ENCODE measurements at places on chromosomes 7 and 10.

GRCh38 chr10:87550741-87551140, 46.0 kb downstream of the MINPP1 start:
- DNase-seq, result no peak

DNA sequence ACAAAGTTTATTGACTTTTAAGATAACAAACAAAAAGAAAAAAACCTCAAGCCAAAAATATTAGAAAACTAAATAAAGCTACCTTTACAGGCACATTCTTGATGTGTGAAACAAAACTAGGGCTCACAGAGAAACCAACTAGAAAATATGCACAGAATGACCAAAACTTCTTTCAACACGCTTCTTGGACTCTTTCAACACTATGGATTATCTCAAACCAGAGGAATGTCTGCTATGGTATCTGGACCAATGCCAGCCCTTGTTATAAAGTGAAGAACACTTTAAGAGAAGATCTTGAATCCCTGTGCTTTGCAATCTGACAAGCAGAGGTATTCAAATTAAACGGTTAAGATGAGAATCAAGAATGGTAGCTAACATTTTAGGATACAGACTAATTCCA, 76.6 kb downstream of the DNAJC1 start:
- no peak for DNase-seq

DNA sequence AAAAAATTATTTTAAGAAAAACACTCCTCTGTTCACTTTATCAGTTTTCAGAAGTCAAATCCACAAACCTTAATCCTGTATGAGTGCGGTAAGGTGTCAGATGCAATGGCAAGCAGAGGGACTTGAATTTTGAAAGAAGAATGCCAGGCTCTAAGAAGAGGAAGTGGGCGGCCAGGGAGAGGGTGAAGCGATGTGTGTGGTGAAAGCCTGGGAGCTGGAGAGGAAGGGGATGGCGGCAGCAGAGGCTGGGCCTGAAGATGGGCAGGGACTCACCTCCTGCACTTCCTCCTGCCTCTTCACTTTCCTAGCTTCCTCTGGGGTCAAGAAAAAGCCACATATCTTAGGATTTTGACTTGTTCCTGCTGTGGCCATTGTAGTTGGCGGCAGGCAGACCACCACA, 609.6 kb downstream of the PARD3 start:
- DNase-seq, result no peak

DNA sequence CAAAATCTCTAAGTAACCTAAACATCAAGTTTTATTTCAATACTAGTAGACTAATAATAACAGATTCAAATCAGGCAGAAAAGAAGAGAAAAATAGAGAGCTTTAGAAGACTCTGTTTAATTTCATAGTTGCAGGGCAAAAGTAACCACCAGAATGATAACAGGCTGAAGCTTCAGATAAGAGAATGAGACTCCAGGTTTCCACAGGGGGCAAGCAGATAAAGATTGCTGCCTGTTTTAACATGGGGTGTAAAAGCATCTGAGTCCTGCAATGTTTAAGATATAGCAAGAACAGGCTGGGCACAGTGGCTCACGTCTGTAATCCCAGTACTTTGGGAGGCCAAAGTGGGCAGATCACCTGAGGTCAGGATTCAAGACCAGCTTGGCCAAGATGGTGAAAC, 11.0 kb downstream of the CROT start:
- DNase-seq, result no peak

DNA sequence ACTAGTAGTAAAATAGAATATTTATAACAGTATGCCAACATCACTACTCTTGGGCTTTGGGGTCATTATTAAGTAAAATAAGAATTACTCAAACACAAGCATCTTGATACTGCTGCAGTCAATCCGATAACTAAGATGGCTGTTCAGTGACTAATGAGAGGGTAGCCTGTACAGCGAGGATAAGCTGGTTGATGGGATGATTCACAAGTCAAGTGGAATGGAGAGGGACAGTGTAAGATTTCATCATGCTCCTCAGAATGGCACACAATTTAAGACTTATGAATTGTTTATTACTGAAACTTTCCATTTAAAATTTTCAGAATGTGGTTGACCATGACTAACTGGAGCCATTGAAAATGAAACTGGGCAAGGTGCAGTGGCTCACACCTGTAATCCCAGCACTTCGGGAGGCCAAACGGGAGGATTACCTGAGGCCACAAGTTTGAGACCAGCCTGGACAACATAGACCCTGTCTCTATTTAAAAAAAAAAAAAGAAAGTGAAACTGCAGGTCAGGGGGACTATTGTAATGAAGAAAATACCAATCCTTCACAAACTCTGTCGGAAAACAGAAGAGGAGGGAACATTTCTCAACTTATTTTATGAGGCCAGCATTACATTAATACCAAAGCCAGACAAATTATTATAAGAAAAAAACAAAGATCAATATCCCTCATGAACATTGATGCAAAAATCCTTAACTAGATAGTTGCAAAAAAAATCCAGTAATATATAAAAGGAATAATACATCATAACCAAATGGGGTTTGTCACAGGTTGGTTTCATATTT, 11.2 kb downstream of the AVL9 start:
- DNase-seq, result no peak

DNA sequence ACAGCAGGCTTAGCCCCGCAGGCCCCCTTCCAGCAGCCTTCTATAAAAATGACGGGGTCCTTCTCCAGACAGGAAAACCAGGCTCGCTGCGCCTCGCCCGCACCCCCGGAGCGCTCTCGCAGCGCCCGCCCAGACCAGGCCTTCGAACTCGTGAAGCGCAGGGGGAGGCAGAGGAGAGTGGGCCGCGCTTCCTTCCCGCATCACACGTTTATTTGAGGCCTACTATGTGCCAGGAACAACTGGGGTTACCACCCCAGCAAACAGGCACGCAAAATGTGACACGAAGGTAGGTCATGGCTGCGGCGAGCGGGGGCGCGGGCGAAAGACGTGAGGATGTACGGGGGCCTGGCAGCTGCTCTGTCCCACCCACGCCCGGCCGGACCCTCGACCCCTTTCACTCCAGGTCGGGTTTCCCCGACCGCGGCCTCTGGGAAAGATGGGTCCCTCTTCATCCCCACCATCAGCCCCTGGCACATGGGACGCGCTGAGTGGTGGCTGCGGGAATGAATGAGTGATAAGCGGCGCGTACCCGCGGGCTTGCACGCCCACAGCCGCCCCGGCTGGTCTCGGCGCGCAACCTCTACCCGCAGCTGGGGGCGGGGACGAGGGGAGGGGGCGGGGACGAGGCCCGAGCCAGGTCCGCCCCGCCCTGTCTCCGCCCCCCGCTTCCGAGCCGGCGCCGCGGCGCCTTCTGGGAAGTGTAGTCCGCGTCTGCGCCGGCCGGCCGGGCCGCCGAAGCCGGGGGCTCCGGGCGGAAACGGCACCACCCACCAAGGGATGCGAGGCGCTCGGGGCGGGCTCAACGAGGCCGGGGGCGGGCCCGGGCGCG, 59.1 kb downstream of the ZNF467 start:
- peak; percentile 77 for DNase-seq

DNA sequence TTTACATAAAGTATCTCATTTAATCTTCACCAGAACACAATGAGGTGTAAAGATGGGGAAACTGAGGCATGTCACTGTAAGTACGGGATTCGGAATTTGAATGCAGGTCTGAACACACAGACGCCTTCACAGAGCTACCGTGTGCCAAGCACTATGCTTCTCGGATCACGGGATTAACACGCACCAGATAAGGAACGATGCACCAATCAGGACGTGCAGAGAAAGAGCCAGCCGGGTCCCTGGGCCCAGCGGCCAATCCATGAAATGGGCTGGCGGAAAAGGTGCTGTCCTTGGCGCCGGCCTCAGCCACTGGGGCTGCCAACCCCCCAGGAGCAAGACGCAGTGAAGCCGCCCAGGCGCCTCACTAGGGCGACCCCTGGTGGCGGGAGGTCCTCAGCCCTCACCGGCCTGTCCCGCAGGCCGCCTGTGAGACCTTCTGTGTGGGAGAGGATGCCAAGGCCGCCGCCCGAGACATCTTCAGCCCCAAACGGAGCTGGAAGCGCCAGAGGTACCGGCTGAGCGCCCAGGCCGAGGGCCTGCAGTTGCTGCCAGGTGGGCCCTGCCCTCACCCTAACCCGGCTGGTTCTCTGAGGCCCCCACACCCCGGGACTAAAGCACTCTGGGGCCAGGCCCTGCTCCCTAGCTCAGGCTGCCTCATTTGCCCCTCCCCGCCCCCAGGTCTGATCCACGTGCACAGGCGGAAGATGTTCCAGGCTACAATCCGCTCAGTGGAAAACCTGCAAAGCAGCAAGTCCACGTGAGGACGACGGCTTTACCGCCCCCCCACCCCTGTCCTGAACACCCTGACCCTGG, 15.6 kb downstream of the ATG9B start:
- peak; percentile 76 for DNase-seq

DNA sequence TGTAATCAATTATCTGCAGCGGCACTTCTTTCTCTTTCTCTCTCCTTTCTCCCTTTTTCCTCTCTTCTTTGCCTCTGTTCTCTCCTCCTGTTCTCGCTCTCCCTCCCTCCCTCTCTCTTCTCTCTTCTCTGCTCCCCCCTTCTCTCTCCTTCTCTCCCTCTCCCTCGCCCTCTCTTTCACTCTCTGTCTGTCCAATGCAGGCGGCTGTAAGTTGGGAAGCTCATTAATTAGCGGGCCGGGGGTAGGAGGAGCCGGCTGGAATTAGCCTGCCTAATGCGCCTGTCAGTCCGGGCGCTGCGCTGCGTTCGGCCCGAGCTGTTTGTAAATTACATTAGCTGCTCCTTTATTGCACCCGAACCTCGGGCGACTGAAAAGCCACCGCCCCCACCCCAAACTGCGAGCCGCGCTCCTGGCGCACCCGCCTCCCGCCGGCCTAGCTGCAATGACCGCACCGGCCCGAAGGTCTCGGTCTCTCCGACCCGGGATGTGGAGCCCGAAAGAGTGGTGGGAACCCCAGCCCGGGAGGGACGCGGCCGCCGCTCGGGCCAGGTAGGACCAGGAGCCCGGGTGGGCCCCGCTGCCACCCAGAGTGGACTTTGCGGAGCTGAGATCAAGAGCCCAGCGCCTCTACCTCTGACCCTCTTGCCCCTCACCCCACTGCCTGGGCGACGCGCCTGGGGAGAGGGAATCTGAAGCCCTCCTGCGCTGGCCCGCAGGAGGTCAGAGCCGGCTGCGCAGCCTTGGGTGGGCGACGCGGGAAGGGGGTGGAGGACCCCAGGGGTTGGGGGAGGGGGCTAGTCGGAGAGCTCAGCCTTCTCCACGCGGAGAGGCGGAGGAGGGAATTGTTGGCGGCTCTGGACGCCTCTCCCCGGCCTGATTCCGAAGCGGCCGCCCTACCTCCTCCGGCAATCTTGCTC, at the start of gene LBX1:
TSS of gene LBX1 (minus strand) at position 198 of the 917 bp plus-strand sequence. CDS start 648 bp downstream, outside the sequence.
- DNase-seq, result no peak

GRCh38 chr10:35503578-35503977, 101.6 kb upstream of the GJD4 start:
- no peak for DNase-seq

DNA sequence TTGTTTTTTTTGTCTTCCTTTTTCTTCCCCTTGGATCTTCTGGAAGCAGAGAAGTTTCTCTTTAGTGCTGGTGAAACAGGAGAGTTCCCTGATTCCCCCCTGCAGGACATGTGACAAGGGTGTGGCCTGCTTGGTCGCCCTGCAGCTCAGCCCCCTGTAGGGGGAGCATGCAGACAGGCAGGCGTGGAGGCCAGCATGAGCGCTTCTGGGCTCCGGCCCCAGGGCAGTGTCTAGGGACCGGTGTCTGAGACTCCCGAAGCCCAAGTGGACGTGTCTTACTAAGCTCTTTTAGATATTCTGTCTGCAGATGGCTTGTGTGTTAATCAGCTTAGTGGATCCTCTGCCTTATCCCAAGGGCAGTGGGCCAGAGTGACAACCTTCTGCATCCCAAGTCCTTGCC, 26.1 kb downstream of the PRSS58 start:
- DNase-seq, result no peak

DNA sequence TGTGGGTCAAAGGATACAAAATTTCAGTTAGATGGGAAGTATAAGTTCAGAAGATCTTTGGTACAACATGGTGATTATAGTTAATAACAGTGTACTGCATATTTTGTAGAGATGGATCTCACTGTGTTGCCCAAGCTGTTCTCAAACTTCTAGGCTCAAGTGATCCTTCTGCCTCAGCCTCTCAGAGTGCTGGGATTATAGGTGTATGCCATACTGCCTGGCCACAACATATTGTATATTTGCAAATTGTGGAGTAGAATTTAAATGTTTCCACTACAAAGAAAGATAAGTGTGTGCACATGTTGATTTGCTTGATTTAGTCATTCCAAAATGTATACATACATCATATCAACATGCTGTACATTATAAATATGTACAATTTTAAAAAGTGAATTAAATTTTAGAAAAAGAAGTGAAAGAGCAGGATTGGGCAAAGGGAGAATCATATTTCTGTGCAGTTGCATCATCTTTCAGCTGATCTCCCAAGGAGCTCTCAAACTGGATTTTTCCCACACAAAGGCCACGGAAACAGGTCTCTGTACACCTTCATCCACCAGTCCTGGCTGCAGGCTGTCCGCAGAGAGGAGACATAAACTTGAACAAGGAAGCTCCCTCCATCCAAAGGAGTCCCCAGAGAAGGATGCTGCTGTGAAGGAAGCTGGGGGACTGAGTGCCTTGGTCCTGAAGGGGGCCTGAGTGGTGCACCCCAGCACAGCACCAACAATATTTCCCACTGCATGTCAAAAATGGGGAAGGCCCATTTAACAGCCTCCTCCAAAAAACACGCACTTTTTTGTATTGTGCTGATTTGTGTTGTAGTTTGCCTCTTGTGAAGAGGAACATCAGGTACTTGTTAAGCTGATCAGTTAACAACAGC, 217.1 kb upstream of the GHITM start:
- DNase-seq, result no peak

DNA sequence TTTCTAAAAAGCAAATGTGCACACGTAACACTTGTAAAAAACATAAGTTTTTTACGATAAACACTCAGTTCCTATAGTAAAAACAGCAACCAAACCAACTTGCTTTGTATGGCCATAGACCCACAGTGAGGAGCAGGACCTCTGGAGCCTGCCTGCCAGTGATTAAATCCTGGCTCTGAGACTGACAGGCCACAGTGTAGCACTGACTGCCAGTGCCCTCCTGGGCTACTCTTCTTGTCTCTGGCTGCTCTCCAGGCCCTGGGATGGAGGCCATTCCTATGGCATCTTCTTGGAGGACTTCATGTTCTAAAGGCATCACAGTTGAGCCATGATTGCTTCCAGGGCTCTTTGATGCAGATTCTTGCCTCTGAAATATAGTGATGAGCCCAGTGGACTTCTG, 22.7 kb upstream of the TMEM254 start:
- no peak for DNase-seq

- peak; percentile 97 for DNase-seq
Observed at GRCh38 chr10:12129222-12130111, at the start of gene SEC61A2. TSS of gene SEC61A2 (plus strand) at chr10:12129677. CDS start at chr10:12129788, 111 bp downstream.

GRCh38 chr10:55892276-55892675, 468.8 kb downstream of the ZWINT start:
- no peak for DNase-seq

GRCh38 chr10:48294431-48294830, 12.0 kb upstream of the MAPK8 start:
- no peak for DNase-seq

DNA sequence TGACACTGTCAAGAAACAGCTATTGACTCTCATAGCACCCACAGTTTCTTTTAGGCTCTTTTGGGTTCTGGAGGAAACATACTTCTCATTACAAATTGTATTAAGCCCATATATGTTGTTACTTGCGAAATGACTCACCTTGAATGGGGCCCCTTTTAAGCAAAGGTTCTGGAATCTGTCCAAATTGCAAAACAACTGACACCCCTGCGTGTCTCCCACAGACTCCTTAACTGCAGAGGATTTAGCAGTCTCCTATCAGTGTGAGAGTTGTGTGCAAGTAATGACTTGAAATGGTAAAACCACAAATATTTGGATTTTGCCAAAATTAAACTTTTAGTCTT, 192.3 kb downstream of the DNAJC1 start:
- no peak for DNase-seq

All from central memory CD4-positive, alpha-beta T cell (primary cell).